ENCODE measurements at places on chromosomes 3 and 15.

DNA sequence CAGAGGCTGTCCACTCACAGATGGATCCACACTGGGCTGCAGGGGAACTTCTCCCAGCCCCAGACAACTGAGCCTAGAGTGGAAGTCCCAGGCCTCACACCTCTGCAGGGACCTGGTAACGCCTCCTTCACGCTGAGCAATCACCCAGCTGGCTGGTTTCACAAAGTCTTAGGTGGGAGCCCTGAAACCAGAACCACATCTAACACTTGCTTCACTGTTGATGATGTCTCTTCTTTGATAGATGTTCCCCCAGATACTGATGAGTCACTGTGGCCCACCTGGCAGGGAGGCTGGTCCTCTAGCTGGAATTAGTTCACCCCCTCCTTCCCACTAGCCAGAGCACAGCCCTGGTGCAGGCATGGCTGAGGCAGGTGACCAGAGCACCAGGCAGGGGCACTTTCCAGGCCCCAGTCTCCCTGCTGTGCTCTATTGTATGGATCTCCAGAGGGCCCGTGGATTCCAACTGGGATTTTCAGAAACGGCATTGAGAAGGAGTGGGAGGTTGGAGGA, 33.5 kb downstream of the MYL3 start:
- no peak for DNase-seq

- DNase-seq, result no peak
Observed at GRCh38 chr3:52174896-52175295, 20.7 kb upstream of the POC1A start.

DNA sequence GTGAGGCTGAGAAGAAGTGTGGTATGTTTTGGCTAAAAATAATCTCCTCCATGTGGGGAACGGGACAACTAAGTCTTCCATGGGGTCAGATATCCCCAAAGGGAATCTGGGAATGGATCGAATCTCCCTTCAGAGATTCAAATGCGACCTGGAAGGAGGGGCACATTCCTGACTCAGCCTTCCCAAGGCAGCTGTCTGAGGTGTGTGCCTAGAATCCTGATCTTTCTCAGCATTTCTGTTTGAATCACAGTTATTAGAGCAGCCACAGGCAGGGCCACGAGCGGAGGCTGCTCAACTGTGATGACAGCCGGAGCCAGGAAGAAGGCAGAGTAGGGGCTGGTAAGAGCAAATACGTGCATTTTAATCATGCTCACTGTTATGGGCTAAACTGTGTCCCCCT, 135.1 kb downstream of the ADAMTS17 start:
- no peak for DNase-seq

- peak; percentile 31 for DNase-seq
Observed at GRCh38 chr15:65916664-65917406, 47.5 kb downstream of the RAB11A start.

GRCh38 chr3:65503776-65504175, 534.9 kb downstream of the MAGI1 start:
- no peak for DNase-seq

DNA sequence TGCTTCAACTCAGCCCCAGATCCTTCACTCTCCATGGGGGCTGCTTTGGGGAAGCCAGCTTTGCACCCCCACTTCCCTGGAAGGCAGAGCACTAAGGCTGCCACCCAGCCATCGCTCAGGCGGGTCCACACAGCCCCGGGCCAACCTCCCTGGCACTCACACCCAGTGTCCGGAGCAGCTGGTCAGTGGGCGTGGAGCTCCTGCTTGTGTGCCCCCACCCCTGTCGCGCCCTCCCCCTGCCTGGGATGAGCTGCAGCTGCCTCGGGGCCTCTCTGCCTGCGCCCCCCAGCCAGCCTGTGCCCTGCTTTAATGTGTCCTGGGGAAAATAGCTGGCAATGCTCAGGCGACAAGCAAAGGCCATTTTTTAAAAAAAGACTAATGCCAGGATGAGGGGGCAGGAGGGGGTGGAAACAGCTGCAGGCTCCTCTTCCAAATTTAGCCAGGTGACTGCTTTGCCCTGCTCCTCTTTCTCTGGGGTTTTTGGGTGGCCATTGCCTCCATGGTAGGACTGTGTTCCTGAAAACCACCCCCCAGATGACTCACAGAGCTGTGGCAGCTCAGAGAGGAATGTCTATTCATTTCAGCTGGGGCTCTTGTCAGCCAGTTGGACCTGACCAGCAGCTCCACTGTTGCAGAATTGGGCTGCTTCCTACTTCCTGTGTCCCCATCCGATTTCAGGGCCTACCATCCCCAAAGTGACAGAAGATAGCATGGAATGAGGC, 65.0 kb downstream of the CEMIP start:
- DNase-seq, result peak; percentile 39

GRCh38 chr15:89526181-89526580, 29.8 kb upstream of the RHCG start:
- no peak for DNase-seq

- DNase-seq, result no peak
Observed at GRCh38 chr3:140568842-140569520, 108.9 kb upstream of the TRIM42 start.

DNA sequence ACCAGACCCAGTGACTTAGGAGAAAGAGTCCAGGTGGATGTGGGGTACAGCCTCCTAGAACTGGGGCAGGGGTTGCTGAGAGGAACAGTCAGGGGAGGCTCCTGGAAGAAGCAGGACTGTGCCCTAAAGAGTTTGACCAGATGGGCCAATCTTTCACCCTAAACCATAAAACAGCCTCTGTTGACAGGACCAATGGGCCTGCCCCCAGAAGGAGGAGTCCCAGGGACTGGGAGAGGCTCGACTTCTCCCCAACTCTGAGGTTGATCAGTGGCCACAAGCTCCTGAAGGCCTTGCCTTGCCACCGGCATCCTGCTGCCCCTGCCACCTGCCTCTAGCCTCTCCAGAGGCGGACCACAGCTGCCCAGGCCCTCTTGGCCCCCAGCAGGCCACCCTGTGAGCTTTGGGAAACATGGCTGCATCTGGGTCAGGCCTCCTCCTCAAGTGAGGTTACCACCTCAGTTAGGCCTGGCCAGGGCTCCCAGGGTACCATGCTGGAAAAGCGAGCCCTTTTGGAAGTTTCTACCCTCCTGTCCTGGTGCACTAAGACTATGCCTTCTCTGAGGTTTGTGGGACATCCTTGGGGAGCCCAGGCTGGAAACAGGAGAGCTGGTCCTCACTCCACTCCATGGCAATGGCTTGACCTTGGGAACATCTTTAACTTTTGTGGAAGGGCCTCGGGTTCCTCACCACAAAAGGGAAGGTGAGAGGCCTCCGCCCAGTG, 2.8 kb downstream of the VIPR1 start:
- no peak for DNase-seq

DNA sequence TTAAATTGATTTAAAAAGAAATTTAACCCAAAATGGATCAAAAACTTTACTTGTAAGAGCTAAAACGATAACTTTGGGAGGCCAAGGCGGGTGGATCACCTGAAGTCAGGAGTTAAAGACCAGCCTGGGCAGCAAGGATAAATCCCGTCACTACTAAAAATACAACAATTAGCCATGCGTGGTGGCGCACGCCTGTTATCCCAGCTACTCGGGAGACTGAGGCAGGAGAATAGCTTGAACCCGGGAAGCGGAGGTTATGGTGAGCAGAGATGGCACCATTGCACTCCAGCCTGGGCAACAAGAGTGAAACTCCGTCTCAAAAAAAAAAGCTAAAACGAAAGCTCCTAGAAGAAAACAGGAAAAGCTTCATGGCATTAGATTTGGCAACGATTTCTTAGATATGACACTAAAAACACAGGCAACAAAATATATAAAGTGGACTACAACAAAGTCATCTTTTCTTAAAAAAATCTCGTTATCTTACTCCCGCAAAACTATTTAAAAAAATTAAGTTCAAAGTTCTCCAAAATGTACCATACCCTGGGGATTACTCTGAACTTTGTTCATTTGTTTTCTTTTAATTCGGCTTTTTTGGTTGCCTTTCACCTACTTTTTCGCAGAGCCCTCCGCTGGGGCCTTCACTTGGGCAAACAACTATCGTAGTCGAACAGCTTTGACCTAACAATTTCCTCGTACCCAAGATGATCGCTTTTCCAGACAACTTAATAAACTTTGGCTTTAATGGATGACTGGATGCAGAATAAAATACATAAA, 2.9 kb downstream of the HDDC3 start:
- no peak for DNase-seq

DNA sequence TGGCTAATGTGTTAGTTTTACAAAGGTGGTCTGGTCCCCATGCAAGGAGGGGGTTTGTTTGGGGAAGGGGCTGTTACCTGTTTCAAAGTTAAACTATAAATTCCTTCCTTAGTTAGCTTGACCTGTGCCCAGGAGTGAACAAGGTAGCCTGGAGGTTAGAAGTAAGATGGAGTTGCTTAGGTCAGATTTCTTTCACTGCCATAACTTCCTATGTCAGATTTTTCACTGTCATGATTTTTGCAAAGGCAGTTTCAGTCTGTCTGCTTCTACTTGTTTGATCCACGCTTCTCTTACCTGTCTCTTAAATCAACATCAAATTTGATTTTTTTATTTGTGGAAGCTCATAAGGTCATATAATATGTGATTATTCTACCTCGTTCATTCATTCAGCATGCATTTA, 28.6 kb downstream of the STARD9 start:
- DNase-seq, result no peak

GRCh38 chr15:48993380-48993779, 29.7 kb upstream of the SHC4 start:
- no peak for DNase-seq

DNA sequence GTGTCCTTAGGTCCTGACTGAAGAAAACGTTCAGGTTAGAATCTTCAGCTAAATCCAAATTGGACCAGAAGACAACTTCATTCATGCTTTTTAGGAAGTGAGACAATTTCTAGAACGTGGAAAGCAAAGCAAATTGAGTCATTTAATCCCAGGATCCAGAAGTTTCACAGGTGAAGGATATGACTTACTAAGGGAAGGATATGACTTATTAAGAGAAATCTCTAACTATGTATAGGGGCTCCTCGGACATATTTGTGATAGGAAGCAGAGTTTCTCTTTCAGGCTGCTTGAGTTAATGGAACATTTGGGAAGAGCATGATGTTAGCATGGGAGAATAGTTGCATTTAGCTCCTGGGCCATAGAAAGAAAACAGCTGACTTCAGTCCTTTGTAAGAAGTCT, 16.1 kb upstream of the PLOD2 start:
- no peak for DNase-seq

DNA sequence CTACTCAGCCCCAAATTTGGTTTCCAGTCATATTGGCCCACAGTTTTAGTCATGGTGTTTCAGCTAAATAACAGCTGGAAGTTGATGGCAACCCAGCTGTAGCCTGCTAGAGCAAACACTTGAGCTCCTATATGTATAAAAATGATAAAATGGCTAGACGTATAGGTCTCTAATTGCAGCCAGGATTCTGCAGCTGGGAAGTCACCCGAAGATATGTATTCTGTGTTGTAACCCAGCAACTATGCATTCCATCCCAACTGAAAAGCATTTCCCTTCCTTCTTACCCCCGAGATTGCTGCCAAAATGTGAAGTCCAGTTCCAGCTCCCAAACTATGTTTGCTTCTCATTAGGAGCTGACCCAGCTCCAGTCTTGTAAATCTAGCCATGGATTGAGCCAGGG, 408.4 kb downstream of the AGBL1 start:
- DNase-seq, result peak; percentile 6

- DNase-seq, result no peak
Observed at GRCh38 chr3:147915057-147915456, 505.9 kb downstream of the ZIC1 start.

GRCh38 chr3:38984110-38984509, 67.6 kb downstream of the SCN11A start:
- DNase-seq, result no peak

DNA sequence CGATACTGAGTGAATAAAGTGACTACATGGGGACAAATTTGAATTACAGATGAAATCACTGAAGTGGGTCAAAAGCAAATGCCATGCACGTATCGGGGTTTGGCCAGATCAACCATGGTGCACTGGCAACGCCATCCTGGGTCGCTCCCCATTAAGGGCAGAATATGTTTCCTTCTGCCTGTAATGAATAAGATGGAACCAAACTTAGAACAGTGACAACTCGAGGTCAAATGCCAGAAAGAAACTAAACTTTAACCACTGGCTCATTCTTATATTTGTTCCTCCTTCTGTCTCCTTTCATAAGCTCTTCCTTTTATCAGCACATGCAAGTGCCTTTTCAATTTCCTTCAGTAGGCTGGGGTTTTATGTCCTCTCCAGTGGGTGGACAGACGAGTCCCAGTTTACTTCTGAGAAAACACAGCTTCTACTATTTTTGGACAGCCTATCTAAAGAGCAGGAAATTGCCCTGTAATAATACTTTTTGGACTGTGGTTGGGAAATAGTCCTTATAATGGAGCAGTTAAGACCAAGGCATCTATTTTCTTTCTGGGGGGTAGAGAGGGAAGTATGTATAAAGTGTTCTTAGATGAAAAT, 61.4 kb downstream of the WHAMM start:
- DNase-seq, result no peak

- DNase-seq, result no peak
Observed at GRCh38 chr3:13158871-13159270, 85.6 kb upstream of the IQSEC1 start.

GRCh38 chr3:42031808-42032480, 59.2 kb upstream of the TRAK1 start:
- DNase-seq, result no peak

GRCh38 chr15:55183679-55184078, 13.1 kb downstream of the RSL24D1 start:
- no peak for DNase-seq

DNA sequence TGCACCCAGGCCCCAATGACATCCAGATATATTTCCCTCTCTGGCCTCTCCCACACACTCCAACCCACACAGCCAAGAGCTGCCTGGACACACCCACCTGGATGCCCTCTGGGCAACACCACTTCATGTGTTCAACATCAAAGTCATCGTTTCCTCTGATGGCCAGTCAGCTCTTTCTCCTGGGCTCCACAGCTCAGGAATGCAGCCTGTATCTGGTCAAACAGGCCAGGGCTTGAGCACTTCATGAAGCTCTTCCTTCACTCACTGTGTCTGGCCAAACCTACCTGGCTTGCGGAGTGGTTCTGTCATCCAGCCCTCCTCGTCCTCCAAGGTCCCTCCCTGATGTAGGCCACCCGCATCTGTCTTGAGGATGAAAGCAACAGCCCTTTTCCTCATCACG, 35.8 kb upstream of the SLC6A11 start:
- no peak for DNase-seq

- no peak for DNase-seq
Observed at GRCh38 chr3:197149528-197149927, 119.9 kb upstream of the MELTF start.

DNA sequence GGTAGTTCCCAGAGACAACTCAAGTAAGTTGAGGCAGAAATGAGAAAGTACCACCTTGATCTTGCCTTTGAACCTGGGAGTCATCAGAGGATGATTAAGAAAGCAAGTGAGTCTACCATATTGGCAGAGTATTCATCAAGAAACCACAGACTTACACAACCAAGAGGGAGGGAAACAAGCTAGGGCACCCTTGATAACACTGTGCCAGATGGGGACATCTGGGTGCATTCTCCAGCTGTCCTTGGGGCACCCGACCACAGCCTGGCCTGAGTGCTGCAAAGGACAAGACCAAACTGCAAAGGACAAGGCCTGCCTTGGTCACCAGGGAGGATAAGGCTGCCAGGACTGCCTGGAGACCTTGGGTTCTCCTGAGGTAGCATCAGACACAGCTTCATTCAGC, 553.6 kb downstream of the EPHB1 start:
- DNase-seq, result no peak

GRCh38 chr3:71144525-71145253, 438.8 kb downstream of the FOXP1 start:
- DNase-seq, result no peak

GRCh38 chr3:139111392-139112229, 66.9 kb upstream of the PRR23C start:
- DNase-seq, result peak; percentile 23

Measured in hindlimb muscle (tissue), 1 donor.